ENCODE measurements at places on chromosomes 4 and X.

GRCh38 chr4:123088501-123088900 is 166.1 kb upstream of the NUDT6 start:
- H3K27me3 ChIP-seq, result no peaks in the 10 kb centered on the region
- no peaks in the 10 kb centered on the region for H3K36me3 ChIP-seq
- no peaks in the 10 kb centered on the region for H3K4me1 ChIP-seq
- no peak overlapping the region for H3K4me3 ChIP-seq
- DNase-seq, result no peak

DNA sequence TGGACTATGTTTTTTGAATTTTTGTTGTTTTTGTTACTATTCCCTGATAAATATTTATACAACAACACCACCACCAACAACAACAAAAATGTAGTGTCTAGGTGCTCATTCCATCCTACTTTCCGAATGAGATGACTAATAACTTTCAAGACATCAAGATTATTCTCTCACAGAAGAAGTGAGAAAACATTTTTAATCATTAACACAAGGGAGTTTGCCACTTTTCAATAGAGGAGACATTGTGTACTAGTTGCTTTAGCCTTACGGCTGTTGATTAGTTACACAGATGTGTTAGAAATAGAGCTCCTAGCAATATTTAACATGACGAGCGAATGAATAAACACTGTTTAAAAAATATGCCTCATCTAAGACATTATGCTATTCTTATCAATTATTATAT is 898.8 kb downstream of the C4orf33 start:
- H3K36me3 ChIP-seq, result no peaks in the 10 kb centered on the region
- no peak overlapping the region for H3K4me3 ChIP-seq
- H3K4me1 ChIP-seq, result no peaks in the 10 kb centered on the region

DNA sequence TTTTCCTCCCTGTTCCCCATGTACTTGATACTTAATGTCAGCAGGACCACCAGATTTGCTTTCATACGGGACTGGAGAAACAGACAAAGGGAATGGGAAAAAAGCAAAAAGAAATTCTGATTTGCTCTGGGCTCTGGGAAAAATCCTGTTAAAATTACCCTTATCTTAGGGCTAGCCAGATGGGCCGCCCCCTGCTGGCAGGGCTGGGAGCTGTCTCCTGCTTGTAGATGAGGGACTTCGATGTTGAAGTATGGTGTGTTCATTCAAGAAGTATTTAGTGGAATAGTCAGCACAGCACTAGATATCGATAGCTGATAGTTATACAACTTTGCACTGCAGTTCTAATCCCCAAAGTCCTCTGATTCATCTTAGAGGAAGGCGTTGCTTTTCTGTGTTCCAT is 45.8 kb downstream of the BCORL1 start:
- H3K27ac ChIP-seq, result no peak overlapping the region
- H3K27me3 ChIP-seq, result no peaks in the 10 kb centered on the region
- DNase-seq, result no peak
- H3K4me1 ChIP-seq, result no peaks in the 10 kb centered on the region

DNA sequence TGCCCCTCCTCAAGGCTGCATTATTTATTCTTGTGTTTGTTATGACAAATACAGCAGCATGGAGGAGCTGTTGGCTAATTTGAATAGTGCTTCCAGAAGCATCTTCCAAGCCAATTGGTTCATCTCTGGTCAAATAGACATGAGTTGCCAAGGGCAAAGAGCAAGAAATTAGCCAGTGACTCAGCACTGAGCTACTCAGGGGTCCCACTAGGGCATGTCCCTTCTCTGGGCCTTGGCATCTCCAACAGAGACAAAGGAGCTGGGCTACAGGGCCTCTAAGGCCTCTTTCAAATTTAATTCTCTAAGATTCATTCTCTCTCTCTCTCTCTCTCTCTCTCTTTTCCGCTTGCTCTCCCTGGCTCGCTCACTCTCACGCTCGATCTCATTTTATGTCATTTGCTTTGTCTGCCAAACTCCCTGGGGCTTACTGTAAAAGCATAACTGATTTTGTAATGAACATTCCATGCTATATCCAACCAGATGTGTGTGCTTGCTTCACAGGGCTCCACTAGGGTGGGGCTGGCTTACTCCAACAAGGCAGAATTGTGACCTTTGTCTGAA is 86.7 kb upstream of the MAGEA4 start:
- no peaks in the 10 kb centered on the region for H3K36me3 ChIP-seq
- no peaks in the 10 kb centered on the region for H3K4me1 ChIP-seq
- no peaks in the 10 kb centered on the region for H3K27me3 ChIP-seq
- H3K4me3 ChIP-seq, result no peak overlapping the region
- no peak for DNase-seq

DNA sequence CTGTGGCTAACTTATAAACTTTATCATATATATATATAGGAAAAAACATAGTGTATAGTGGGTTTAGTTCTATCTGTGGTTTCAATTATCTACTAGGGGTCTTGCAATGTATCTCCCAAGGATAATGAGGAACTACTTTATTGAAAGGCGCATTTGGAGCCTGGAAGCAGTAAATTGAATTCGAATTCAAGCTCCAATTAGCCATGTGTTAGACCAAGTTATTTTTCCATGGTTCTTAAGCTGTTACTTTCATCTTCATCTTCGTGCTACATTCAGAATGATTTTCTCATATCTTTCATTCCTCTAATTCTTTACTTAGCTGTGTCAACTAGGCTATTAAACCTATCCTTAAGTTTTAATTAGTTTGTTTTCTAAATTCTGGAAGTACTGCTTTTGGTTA is 27.2 kb upstream of the MANBA start:
- DNase-seq, result no peak
- H3K27ac ChIP-seq, result no peak overlapping the region
- no peaks in the 10 kb centered on the region for H3K27me3 ChIP-seq
- H3K36me3 ChIP-seq, result peaks cover 16% of the 10 kb centered on the region

DNA sequence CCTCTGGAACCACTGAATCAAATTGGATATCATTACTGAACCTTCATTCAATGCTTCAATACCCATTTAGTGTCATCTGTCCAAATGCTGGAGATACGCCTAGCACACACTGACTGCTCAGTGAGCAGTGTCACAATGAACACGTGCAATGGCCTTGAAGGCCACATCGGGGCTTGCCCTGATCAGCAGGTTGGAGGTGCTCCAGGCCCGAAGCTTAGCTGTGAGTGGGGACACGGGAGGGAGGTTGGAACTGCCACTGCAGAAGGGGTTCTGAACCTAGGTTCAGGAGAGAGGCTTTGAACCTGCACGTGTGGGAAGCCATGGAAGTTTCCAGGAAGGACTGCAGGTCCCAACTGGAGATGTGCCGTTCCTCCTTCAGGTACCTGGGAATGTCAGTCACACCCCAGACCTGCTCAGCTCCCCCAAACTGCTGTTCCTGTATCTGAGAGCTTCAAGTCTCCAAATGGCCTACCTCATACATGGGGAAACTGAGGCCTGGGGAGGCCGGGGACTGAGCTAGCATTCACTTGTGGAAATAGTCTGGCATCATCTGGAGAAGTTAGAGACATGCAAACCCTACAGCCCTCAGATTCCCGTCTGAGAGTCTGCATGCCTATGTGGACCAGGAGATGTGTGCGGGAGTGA is 1.9 kb upstream of the WAS start:
- no peak overlapping the region for H3K4me3 ChIP-seq
- no peak overlapping the region for H3K27ac ChIP-seq
- 0 out of 2 replicates have a peak, but pooled peaks cover 2% of the 10 kb centered on the region for H3K4me1 ChIP-seq
- H3K27me3 ChIP-seq, result no peaks in the 10 kb centered on the region

- no peak overlapping the region for H3K27ac ChIP-seq
- no peaks in the 10 kb centered on the region for H3K4me1 ChIP-seq
- H3K36me3 ChIP-seq, result no peaks in the 10 kb centered on the region
- no peak for DNase-seq
Measured at GRCh38 chrX:132270699-132271098, 51.5 kb upstream of the RAP2C start.

GRCh38 chr4:25857403-25857802 is 5.4 kb downstream of the SEL1L3 start:
- H3K4me3 ChIP-seq, result no peak overlapping the region
- H3K36me3 ChIP-seq, result no peaks in the 10 kb centered on the region
- no peak for DNase-seq
- H3K4me1 ChIP-seq, result peaks cover 23% of the 10 kb centered on the region
- no peaks in the 10 kb centered on the region for H3K27me3 ChIP-seq

- DNase-seq, result no peak
- no peak overlapping the region for H3K4me3 ChIP-seq
- no peaks in the 10 kb centered on the region for H3K36me3 ChIP-seq
- H3K27ac ChIP-seq, result no peak overlapping the region
Measured at GRCh38 chr4:150006197-150006596, 72.0 kb upstream of the DCLK2 start.

DNA sequence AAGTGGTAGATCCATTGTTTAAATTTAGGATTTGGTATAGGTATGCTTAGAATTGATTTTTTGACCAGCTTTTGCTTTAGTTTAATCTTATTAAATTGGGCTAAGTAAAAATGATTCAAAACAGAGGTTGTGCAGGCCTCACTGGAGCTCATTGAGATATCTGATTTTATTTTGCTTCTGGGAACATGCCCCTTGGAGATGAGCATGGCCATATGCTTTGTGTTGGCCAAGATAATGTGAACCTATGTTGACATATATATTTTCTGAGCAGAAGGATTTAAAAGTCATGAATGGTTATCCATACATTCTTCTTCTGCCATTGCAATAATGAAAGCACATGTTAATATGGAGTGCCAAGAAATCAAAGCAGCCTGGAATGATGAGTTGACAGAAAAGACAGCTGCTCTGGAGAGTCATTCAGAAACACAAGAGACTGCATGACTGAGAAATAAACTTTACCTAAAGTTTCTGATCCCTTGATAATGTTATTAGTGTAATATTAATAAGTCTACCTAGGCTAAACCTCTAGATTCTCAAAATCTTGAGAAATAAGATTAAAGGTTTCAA is 489.7 kb upstream of the GNPDA2 start:
- no peaks in the 10 kb centered on the region for H3K36me3 ChIP-seq
- H3K27ac ChIP-seq, result no peak overlapping the region
- no peaks in the 10 kb centered on the region for H3K27me3 ChIP-seq
- H3K4me3 ChIP-seq, result no peak overlapping the region
- H3K4me1 ChIP-seq, result no peaks in the 10 kb centered on the region

DNA sequence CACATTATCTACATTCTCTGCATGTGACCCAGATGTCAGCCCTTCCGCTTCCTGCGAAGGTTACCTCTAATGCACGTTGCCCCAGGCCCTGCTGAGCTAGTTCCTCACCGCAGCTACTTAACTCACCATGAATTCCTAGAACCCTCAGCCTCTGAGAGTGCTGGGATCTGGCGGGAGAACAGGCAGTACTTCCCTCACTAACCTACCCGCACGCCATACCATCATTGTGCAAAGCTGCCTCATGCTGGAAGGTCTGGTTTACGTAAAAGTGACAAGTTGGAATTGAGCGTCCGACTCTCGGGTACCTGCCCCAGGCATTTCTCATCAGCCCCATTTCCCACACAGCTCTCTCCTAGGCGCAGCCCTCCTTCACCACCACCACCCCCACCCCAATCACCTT is 6.3 kb downstream of the SLC25A4 start:
- no peak for DNase-seq
- H3K27me3 ChIP-seq, result no peaks in the 10 kb centered on the region
- peaks cover 10% of the 10 kb centered on the region for H3K36me3 ChIP-seq
- H3K4me3 ChIP-seq, result no peak overlapping the region

GRCh38 chr4:183397741-183398297 is 46.6 kb upstream of the CDKN2AIP start:
- DNase-seq, result no peak
- H3K4me1 ChIP-seq, result no peaks in the 10 kb centered on the region
- no peak overlapping the region for H3K27ac ChIP-seq
- no peak overlapping the region for H3K4me3 ChIP-seq

GRCh38 chr4:128565565-128566186 is 243.8 kb upstream of the JADE1 start:
- no peaks in the 10 kb centered on the region for H3K4me1 ChIP-seq
- no peaks in the 10 kb centered on the region for H3K27me3 ChIP-seq
- no peak for DNase-seq
- no peaks in the 10 kb centered on the region for H3K36me3 ChIP-seq
- H3K27ac ChIP-seq, result no peak overlapping the region
- H3K4me3 ChIP-seq, result no peak overlapping the region

GRCh38 chr4:176261018-176261417 is 8.0 kb downstream of the ASB5 start:
- no peaks in the 10 kb centered on the region for H3K36me3 ChIP-seq
- no peak for DNase-seq
- H3K4me3 ChIP-seq, result no peak overlapping the region
- no peaks in the 10 kb centered on the region for H3K4me1 ChIP-seq
- no peak overlapping the region for H3K27ac ChIP-seq
- H3K27me3 ChIP-seq, result no peaks in the 10 kb centered on the region

GRCh38 chr4:151576627-151577026 is 167.7 kb downstream of the FHIP1A start:
- no peaks in the 10 kb centered on the region for H3K27me3 ChIP-seq
- H3K36me3 ChIP-seq, result no peaks in the 10 kb centered on the region
- DNase-seq, result no peak
- no peak overlapping the region for H3K4me3 ChIP-seq
- no peak overlapping the region for H3K27ac ChIP-seq

- H3K4me3 ChIP-seq, result no peak overlapping the region
- H3K4me1 ChIP-seq, result no peaks in the 10 kb centered on the region
- no peaks in the 10 kb centered on the region for H3K36me3 ChIP-seq
- no peaks in the 10 kb centered on the region for H3K27me3 ChIP-seq
- no peak for DNase-seq
- no peak overlapping the region for H3K27ac ChIP-seq
Measured at GRCh38 chr4:168200685-168201084, 108.3 kb downstream of the ANXA10 start.

GRCh38 chr4:87317527-87317926 is 5.2 kb downstream of the HSD17B13 start:
- DNase-seq, result no peak
- no peak overlapping the region for H3K27ac ChIP-seq
- no peak overlapping the region for H3K4me3 ChIP-seq
- H3K36me3 ChIP-seq, result no peaks in the 10 kb centered on the region
- no peaks in the 10 kb centered on the region for H3K27me3 ChIP-seq
- no peaks in the 10 kb centered on the region for H3K4me1 ChIP-seq

GRCh38 chr4:153084224-153084979 is 119.8 kb upstream of the TRIM2 start:
- no peak for DNase-seq
- H3K27me3 ChIP-seq, result no peaks in the 10 kb centered on the region
- H3K4me3 ChIP-seq, result no peak overlapping the region
- no peaks in the 10 kb centered on the region for H3K4me1 ChIP-seq

GRCh38 chr4:24570172-24570571 is 14.2 kb downstream of the DHX15 start:
- no peak for DNase-seq
- H3K36me3 ChIP-seq, result peaks cover 4% of the 10 kb centered on the region
- no peaks in the 10 kb centered on the region for H3K27me3 ChIP-seq

- H3K36me3 ChIP-seq, result no peaks in the 10 kb centered on the region
- H3K27me3 ChIP-seq, result no peaks in the 10 kb centered on the region
- no peak overlapping the region for H3K4me3 ChIP-seq
- H3K27ac ChIP-seq, result no peak overlapping the region
- no peaks in the 10 kb centered on the region for H3K4me1 ChIP-seq
Measured at GRCh38 chrX:38986586-38986985, 185.3 kb downstream of the MID1IP1 start.

- H3K27me3 ChIP-seq, result no peaks in the 10 kb centered on the region
- DNase-seq, result no peak
- H3K27ac ChIP-seq, result no peak overlapping the region
Measured at GRCh38 chrX:12894074-12895030, 12.1 kb upstream of the TLR8 start.
